ENCODE measurements at places on chromosomes 3 and 15.

- DNase-seq = no peak
Observed at GRCh38 chr15:30992249-30992864, 929 bp upstream of the MTMR10 start.

DNA sequence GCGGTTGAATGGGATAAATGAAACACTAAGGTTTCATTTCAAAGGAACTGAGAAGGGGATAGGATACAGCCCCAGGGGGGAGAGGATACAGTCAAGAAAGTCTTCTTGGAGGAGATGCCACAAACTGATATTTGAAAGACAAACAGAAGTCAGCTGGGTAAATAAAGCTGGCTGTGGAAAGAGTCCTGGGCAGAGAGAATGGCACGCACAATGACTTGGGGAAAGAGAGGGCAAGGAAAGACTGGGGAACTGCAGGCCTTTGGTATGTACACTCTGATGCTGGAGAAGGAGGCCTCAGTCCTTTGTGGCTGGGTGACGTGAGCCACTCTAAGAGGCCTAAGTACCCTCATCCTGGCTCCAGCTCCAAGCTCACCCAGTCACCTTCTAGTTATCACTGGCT, 45.2 kb upstream of the LMCD1 start:
- no peak for DNase-seq

DNA sequence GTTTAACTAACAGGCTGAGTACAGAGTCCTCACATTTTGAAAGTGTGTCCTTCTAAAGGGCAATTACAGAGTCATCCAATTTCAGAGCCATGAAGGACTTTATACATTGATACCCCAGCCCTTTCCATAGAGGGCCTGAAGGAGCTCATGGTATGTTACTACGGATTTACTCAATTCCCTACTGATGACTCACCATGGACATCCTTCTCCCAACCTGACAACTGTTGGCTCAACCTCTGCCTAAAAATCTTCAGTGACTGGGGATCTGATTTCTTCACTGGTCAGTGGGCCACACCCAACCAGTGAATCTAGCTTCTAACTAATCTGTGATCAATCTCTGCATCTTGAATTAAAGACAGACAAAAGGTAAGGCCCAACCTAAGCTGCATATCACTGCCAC, 963.4 kb upstream of the CFAP20DC start:
- DNase-seq = no peak

GRCh38 chr15:67784090-67784781, 41.1 kb upstream of the SKOR1 start:
- DNase-seq = no peak

DNA sequence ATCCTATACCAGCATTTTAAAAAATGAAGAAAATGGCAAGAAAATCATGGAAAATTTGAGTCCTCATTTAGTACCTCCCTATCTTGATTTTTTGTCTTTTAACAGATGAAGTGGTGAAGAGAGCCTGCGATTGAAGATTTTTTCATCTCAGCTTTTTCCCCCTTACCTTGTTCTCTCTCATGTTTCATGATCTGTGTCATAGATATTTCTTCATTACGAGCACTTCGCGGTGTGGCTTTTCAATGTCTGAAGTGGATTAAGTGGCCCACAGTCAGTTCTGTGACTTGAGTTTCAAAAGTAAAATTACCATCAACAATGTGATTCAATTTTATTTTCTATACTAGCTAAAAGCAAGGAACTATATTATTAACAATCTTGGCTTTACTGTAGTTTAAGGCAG, 147.2 kb downstream of the FNDC3B start:
- DNase-seq = no peak

GRCh38 chr3:105399611-105400010, 32.9 kb downstream of the ALCAM start:
- DNase-seq = no peak

DNA sequence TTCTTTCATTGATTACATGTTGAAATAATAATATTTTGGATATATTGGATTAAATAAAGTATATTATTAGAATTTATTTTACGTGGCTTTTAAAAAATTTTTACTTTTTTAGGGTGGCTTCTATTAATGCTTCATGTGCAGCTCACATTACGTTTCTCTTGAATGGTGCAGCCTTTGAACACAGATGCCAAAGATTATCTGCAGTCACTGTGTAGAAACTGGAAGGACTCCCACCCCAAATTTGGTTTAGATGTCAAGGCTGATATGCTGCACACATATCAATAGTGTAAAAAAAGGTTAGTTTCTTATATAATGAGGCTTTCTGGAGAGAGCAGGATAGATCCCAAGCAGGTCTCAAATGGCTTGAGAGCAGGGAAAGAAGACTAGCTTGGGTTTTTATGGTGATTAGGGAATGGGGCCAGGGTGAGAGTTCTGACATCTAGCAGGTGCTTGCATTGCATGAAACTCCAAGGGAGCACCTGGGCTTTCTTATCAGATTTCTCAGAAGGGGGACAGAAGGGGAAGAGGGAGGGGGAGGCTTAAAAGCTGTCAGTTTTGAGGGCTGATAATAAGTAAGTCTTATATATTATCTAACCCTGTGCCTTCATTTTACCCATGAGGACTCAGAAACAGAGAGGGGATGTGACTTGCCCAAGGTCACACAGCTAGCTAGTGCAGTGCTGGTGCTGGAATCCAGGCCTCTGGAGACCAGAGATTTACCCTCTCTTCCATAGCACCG, 89.6 kb downstream of the CHST2 start:
- DNase-seq = no peak

GRCh38 chr3:79314962-79315361, 452.8 kb downstream of the ROBO1 start:
- no peak for DNase-seq

GRCh38 chr15:50562735-50563640, 16.5 kb upstream of the USP50 start:
- peak; percentile 7 for DNase-seq

DNA sequence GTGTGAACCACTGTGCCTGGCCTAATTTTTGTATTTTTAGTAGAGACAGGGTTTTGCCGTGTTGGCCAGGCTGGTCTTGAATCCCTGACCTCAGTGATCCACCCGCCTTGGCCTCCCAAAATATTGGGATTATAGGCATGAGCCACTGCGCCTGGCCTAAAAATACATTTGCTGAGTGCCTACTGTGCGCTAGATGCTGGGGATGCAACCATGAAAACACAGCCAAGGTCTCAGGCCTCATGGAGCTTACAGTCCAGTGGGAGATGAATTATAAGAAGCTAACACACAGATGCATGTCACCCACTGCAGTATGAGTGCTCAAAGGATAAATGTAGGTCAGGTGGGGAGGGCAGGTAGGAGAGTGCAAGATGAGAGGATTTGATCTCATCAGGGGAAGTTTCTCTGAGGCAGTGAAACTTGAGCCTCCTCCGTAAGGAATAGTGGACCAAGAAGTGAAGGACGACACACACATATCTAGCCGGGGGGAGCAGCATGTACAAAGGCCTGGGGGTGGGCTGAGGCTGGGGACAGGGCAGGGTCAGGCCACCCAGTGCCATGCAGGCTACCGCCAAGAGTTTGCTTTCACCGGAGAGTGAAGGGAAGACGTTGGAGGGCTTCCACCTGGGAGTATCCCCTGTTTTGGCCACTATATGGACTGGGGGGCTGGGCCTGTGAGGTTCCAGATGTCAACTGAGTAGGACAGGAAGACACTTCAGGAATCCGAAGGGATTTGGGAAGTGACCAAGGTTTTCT, 24.3 kb downstream of the IRAK2 start:
- DNase-seq = no peak

DNA sequence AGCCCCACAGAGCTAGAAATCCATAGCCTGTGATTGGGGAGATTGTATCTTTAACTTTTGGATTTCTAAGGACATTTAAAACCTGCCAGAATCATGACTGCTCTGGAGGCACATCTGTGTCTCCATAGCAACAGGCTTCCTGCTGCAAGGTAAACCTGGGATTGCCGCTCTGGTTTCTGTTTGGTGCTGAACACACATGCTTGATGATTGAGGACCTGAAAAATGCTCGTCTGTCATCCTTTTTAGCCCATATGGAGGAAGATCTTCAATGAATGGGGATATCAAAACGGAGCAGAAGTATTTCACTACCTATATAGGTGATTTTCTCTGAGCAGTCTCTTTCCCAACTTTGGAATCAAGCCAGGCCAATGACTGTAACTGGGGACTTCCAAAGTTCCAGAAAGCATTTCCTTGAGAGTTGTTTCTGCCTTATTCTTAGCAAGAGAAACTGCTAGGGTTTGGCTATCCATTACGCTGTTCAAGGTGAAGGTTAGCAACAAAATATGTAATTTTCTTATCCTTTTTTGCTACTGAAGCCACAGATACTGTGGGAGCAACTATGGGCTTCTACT, 96.5 kb upstream of the TNIK start:
- DNase-seq = no peak

GRCh38 chr15:55277116-55277564, 12.5 kb downstream of the RAB27A start:
- peak; percentile 33 for DNase-seq

DNA sequence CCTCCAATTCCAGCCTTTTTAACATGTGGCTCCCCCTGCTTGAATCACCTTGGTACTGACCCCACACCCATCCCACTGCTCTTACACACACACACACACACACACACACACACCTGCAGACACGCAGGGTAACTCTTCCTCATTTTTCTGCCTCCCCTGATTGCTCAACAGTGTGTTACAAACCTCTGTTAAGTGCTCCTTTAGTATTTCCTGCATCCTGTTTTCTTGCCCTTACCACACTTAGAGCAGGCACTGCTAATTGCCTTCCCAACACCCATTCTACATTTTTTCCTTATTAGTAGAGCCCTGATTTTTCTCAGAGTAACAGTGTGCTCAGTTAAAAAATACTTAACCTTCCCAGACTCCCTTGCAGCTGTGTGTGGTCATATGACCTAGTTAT, 184.0 kb downstream of the EBLN2 start:
- no peak for DNase-seq

DNA sequence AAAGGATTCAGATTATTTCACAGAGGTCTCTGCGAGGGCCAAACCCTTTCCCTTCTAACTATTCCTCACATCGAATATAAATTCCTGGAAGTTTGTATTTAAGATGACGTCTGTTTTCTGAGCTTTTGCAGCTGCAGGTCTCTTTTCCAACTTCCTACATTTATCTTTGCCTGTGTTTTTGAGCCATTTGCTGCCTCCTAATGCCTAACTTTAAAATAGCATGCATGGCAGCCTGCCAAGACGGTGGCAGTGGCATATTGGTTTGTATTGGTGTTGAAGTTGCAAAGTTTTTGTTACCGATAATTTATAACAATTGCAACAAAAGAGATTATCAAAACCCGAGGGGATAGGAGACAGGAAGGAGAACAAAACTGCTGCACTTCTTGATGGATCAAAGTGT, 187.1 kb upstream of the DNAJC19 start:
- peak; percentile 61 for DNase-seq

DNA sequence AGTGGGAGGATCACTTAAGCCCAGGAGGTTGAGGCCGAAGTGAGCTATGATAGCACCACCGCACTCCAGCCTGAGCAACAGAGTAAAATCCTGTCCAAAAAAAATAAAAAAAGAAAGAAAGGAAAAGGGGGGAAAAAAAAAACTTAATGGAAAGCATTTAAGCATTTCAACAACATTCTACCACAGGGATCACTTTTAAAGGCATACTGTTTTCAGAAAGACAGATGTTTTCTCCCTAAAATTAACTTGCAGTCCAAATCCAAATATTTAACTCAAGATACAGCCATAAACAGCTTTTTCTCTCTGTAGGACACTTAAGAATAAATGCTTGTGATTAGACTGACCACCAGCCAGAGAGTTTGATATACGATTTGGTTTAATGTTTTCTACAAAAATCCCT, 141.0 kb downstream of the MAGI1 start:
- no peak for DNase-seq

DNA sequence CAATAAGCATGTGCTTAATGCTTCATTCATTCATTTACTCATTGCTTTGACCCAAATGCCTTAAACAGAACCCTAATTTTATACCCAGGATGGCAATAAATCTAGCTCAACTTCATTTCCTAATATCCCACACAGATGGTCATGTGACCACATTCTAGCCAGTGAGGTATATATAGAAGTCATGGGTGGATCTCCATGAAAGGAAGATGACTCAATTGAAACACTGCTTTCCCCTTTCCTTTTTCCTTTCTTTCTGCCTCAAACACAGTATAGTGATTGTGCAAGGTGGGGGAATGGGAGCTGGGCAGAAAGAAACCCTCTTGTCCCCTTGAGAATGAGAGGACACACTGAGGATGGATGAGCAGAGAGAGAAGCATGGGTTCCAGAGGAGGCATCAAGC, 183.5 kb upstream of the PRICKLE2 start:
- peak; percentile 56 for DNase-seq

- no peak for DNase-seq
Observed at GRCh38 chr3:156859578-156859977, 33.4 kb downstream of the LEKR1 start.

- no peak for DNase-seq
Observed at GRCh38 chr3:74988095-74988494, 373.6 kb upstream of the CNTN3 start.

- DNase-seq = no peak
Observed at GRCh38 chr3:76668653-76669052, 371.2 kb upstream of the ROBO2 start.

DNA sequence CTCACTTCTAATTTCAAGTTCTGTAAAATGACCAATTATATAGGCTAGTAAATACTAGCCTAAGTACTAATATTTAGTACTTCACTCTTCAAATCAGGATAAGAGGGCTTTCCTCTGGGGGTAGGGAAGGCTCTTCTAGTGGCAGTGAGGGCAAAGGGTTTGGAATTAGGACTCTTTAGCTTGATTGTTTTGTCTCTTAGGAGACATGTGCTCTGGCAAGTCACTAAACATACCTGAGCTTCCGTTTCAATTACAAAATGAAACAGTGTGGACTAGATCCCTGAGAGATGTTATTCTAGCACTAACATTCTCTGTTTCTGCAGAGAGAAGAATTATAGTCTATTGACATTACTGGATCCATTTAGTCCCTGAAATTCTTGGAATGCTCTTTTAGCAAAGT, 71.5 kb downstream of the PCOLCE2 start:
- no peak for DNase-seq

DNA sequence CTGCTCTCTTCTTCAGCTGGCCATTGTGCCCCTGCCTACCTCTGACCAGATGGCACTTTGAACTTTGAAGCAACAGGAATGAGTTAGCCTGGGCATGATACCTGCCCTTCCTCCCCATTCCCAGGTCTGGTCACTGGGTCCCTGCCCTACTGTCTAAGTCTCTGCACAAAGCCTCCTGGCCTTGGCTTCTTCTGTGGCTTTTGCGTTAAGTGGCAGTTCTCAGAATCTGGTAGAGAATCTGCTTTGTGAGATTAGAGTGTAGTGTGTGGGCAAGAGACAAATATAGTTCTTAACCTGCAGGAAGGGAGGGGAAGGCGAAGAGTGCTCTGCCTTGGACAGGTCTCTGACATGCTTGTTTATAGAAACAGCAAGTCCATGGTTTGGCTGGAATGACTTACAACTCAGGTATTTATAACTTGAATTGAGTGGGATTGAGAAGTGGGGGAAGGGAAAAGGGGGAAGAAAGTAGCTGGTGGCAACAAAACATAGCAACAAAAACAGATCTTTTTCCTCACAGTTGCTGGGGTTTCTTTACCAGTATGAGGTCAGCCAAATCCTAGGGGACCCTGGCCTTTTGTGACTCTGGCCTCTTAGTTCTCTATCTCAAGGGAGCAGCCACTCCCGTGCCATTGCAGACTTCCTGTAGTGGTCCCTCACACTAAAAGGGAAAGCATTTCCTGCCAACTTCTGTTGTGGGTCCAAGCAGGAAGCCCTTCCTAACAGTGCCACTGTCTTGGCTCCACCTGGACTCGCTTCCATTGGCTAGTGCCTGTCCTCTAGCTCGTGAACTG, 16.7 kb downstream of the MAPKBP1 start:
- DNase-seq = peak; percentile 78
